ENCODE measurements at places on chromosomes 2 and 18.

GRCh38 chr2:175877845-175878544 lies 124.1 kb downstream of the LNPK start:
- peak; percentile 15 for DNase-seq

DNA sequence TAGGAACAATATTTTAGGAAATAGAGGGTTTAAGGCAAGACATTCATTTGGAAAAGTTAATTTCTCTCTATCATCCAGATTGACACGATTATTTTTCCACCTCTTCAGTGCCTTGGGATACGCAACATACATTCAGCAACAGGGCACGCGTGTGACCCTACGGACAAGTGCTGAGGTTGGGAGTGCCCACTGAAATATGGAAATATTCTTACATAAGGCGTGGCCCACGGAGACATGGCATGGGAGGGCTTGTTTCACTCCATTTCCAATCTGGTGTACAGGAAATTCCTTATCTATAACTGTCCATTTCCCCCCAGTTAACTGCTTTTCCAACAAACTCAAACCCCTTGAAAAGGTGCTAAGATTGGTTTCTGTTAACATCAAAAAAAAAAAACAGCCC lies 20.9 kb upstream of the KIDINS220 start:
- no peak for DNase-seq

GRCh38 chr2:78351208-78351607 lies 674.3 kb upstream of the REG3G start:
- peak; percentile 3 for DNase-seq

GRCh38 chr2:195532628-195533271 lies 124.3 kb upstream of the SLC39A10 start:
- peak; percentile 34 for DNase-seq

- no peak for DNase-seq
Measured at GRCh38 chr2:218043100-218043499, 26.0 kb upstream of the RUFY4 start.

- DNase-seq: no peak
Measured at GRCh38 chr2:205868773-205869333, 186.6 kb downstream of the NRP2 start.

GRCh38 chr2:203569677-203570316 lies 34.7 kb upstream of the RAPH1 start:
- no peak for DNase-seq

DNA sequence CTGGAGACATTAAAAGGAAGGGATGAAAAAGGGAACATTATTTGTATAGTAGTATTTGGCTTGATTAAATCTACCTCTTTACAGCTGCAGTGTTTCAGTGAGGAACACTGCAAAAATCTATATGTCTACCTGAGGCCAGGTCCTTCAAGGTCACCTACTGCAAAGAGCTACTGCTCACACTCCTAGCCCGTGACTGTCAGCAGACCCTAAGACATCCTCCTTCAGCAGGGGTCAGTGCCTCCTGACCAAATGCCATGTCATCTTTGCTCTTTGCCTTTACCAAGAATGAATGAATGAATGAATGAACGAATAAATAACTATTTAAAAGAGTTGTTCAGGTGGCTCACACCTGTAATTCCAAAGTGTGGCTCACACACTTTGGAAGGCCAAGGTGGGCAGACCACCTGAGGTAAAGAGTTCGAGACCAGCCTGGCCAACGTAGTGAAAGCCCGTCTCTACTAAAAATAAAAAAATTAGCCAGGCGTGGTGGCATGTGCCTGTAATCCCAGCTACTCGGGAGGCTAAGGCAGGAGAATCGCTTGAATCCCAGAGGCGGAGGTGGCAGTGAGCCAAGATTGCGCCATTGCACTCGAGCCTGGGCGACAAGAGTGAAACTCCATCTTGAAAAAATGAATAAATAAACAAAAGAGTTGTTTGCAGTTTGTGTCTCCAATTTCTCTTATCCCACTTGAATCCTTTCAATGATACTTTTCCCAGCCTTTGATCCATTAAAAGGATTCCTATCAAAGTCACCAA lies 84.3 kb upstream of the GRB14 start:
- no peak for DNase-seq

- peak; percentile 33 for DNase-seq
Measured at GRCh38 chr2:74576863-74577229, 22.3 kb downstream of the DOK1 start.

GRCh38 chr18:32763293-32763692 lies 9.5 kb downstream of the KLHL14 start:
- DNase-seq: no peak

DNA sequence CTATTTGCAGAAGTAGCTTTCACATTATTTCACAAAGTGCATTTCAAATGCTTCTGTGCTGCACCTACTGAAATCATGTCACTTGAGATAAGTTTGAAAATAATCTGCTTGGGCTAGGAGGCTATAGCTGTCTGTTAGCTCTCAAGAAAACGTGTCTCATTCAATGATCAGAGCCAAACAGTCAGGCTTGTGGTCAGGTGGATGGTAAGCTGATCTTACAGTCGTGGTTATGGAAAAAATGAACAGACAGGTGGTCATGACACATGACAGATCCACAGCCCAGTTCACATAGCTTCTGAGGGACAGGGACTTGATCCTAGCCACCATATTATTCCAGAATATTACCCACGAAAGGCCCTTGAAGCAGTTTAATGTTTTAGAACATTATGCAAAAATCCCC lies 26.5 kb upstream of the RFX8 start:
- DNase-seq: no peak

DNA sequence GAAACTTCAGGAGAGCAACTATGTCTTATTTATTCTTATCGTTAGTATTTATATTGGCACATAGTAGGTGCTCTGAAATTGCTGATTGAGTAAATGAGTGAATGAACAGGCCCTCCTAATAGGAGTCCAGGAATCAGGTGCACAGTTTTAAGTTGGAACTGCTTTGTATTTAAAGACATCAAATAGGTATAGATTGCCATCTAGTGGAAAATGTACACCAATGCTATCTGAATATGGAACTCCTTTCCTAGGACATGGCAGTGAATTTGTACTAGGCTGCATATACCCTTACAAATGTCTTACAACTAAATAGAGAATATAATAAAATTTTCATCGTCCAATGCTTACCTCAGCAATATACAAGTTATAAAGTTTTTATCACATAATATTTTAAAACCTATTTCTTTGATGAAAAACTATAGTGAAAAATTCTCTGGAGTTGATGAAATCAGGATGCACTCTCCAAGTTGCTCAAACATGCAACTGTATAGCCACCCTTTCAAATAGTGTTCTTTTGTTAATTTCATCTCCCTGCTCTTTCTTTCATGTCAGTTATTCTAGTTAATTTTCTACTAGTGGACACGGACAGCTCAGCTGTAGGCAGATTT lies 318.9 kb upstream of the SYT4 start:
- no peak for DNase-seq

- peak; percentile 53 for DNase-seq
Measured at GRCh38 chr2:9738535-9739496, 104.5 kb upstream of the TAF1B start.

GRCh38 chr2:234686088-234686890 lies 189.4 kb upstream of the ARL4C start:
- no peak for DNase-seq

GRCh38 chr2:26488463-26489212 lies 10.7 kb upstream of the OTOF start:
- DNase-seq: no peak

DNA sequence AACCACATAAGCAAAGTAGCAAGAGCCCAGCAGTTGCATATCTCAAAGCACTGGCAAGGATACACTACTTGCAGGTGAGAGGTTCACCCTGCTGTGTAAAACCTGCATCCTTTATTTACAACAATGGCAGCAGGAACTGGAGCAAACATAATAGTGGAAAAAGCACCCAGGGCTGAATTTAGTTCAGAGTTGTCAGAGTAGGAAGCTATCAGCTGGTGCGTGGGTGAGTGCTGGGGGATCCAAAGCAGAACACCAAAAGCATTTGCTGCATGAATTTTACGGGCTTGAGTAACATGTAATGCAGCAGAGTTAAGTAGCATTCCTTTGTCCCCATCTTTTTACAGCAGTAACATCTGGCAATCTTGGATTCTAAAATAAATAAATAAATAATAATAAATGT lies 73.5 kb upstream of the SRD5A2 start:
- no peak for DNase-seq

DNA sequence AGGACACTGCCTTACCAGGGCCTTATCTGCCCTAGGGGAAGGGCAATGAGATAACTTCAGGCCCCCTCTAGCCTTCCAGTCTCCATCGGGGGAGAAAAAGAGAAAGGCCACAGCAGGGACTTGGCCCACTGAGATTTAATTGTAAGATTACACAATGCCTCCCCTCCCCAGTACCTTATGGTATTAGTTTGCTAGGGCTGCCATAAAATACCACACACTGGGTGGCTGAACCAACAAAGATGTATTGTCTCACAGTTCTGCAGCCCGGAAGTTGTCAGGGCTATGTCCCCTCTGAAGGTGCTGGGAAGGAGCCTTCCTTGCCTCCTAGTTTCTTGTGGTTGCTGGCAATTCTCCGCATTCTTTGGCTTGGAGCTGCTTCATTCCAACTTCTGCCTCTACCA lies 34.8 kb upstream of the SPATA3 start:
- no peak for DNase-seq

- DNase-seq: no peak
Measured at GRCh38 chr2:128691526-128691925, 372.9 kb upstream of the HS6ST1 start.

DNA sequence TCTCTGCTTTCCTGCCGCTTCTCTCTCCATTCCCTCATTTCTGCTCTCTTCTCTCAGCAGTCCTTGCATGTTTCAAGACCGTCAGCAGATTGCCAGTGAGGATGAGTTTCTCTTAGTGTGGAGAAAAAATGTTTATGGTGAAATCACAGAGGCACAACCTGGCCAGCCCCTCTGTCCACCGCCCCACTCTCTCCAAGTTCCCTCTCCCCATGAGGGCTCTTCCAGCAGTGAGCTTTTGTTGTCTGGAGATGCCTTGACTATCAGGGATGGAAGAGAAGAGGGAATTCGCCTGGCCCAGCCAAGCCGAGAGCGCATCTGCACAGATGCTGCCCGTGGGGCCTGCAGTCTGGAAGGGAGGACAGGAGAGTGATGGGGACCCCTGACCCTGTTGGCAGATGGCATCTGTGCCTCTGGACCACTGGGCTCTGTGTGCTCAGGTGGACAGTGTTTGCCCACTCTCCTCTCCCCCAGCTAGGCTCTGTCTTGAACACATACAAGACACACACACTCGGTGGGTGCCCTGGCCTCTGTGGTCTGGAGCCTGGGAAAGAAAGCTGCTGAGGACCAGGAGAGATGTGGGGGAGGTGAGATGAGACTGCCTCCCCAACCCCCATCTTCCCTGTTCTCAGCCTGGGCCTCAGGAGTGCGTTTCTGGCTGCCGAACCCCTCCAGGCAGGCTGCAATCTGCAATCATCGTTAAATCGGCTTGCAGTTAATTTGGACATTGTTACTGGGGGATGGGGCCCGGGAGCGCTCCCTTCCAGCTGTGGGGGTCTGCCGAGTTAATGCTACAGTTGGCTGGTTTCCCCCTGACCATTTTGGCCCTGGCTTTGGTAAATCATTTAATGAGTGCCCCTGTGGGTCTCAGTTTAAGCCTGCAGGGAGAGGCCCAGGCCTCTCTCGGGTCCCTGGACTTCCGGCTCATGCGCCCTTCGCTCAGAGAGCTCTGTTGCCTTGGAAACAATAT lies 4.5 kb downstream of the ITM2C start:
- peak; percentile 20 for DNase-seq

DNA sequence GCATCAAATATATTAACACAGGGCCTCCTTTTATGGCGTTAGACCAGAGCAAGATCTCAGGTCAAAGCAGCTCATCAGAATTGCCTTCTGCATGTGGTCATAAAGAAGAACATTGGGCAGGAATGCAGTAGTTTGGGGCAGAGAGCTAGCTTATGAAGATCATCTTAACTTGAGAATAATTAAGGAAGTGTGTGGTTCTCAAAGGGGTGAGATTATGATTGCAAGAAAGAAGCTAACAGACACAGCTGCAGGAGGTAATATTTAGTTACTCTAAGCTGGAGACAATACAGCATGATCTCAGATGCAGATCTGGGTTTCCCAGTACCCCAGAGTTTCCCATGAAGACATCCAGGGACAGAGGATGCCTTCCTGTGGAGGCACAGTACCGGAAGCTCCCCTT lies 91.6 kb downstream of the TTC27 start:
- no peak for DNase-seq

- DNase-seq: no peak
Measured at GRCh38 chr2:1480671-1481076, 67.4 kb downstream of the TPO start.

DNA sequence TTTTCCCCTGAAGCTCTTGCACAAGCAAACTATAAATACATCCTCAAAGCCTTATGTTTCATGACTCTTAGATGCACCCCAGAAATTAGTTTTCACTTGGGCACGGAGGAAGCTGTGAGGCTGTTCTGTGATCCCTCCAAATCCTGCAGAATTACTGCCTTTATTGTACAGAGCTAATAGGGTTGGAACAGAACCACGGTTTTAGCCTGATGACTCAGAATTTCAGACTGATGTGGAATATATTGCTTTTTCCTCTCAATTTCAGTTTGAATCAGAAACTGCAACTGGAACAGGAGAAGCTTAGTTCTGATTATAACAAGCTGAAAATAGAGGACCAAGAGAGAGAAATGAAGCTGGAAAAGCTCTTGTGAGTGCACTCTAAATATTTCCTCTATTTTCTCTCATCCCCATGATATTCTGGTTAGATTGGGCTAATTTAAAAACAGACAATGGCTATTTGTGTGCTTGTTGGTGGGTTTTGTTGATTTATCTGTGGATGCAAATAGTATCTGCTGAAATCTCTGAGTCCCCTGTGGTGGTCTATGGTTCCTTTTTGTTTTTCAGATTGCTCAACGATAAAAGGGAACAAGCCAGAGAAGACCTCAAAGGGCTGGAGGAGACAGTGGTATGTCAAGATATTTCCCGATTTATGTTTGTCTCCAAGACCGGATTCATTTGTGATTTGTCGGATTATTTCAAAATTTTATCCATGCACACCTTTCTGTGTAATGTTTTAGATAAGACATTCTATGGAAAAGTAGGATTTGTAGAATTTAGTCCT lies 38.2 kb upstream of the LYPD6B start:
- DNase-seq: peak; percentile 28

- DNase-seq: peak; percentile 66
Measured at GRCh38 chr2:190996338-190996946, 17.5 kb downstream of the STAT1 start.

DNA sequence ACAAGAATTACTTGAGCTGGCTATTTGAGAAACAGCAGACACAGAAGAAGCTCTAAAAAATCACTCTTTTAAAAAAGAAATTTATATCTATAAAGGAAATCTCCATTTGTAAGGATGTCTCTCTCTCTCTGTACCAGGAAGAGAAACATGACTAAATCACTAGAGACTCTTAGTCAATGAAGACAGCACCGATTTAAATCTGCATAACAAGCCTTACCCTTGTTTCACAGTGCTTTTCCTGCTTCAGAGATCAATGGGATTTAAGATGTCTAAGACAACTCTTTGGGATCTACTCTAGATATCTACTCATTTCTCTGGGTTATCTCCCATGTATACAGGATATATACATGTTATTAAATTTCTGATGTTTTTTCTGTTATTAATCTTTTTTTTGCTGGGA lies 359.2 kb upstream of the RND3 start:
- no peak for DNase-seq

- DNase-seq: peak; percentile 53
Measured at GRCh38 chr2:47269316-47270232, 114.5 kb upstream of the STPG4 start.

GRCh38 chr2:39334978-39335377 lies 91.2 kb upstream of the CDKL4 start:
- no peak for DNase-seq
